ENCODE measurements at places on chromosomes 12 and 14. TPM values are rescaled to one million over a fixed set of nuclear protein-coding genes. Genes with fewer than 3 reads are reported as not detected.

DNA sequence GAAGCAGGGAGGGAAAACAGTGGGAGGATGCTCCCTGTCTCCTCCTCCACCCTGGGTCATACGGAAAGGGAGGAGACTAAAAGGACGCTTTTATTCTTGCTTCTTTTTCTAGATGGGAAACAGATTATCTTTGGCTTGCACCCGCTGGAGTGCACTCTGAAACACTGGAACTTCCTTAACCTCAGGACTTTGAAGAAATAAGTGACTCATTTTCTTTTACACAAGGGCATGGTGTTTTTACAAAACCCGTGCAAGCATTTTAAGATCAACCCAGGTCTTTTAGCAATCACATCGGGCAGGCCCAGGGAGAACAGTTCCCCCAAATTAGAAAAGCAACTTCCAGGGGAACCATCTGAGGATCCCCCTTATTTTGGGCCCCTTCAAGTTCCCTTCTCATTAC, 80.9 kb upstream of the TSPAN11 start:
- DNase-seq: no peak

- no peak for DNase-seq
Measured at GRCh38 chr14:103456167-103456835, 66.3 kb downstream of the CKB start.

GRCh38 chr14:31964490-31964889, 112.6 kb upstream of the ARHGAP5 start:
- DNase-seq: no peak

- no peak for DNase-seq
Measured at GRCh38 chr12:45568808-45569207, 160.7 kb upstream of the ARID2 start.

DNA sequence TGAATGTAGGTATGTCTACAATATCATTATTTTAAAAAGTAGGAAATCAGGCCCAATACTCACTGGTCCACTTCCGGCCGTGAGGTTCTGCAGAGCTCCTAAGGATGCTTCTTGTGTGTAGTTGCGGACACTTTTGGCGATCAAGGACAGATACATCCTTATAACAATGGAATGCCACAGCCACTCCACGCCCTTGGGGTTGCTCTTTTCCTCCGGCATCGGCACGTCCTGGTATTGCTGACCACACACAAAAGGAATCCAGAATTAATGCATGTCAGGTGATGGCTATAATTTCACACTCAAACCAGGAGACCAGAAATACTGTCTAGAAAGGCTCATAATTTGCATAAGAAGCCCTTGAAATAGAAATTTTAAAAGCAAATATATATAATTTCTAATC, 65.6 kb upstream of the YARS2 start:
- no peak for DNase-seq

DNA sequence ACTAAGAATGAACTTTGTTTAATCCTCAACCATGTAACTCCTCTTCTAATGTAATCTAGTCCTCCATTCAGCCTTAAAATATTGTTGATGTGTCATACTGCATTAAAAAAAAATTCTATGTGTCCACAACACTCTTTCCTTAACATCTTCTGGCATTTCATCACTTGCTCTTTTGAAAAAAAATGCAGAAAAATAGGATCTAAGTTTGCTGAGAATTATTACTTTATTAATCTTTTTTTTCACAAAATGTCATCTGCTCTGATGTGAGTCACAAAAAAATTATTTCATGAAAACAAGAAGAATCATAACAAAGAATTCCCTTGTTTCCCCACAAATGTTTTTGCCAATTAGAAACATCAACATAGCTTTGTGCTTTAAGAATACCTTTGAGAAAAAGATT, 410.1 kb upstream of the MGAT4C start:
- no peak for DNase-seq

DNA sequence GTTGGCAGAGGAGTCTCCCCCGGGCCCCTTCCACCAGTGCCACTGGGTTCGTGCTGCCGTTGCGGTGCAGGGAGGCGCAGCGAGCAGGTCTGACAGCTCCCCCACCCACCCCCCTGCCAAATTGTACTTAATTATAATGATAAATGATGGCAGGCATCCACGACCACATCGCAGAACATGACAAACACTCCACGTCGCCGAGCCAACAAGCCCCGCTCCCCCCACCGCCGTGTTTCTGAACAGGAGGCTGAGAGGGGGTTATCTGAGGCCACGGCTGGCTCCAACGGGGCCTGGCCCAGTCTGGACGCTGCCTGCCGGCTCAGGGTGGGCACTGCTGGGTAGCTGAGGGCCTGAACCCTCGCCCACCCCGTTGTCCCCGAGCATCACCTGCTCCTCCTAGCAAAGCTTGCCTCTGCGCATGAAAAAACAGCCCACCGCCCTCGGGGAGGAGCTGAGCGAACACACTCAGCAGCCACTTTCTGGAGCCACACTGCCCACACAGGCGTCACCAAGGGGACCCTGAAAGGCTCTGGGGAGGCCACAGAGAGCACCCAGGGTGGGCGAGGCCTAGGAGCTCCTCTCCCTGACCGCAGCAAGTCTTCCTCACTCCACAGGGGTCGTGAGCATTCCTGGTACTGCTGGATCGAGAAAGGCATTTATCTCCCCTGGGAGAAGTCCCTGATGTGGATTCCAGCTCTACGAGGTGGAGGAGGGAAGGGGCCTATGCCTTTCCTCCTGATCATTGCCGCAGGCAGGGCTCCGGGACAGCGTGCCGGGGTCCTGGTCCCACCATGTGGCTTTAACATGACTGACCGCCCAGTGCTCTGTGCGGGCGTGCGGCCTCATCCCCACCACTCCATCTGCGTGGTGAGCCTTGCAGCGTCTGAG, 35.4 kb upstream of the DIO3 start:
- no peak for DNase-seq

DIO2 gene
- 4.2 TPM for polyA plus RNA-seq

- no peak for DNase-seq
Measured at GRCh38 chr14:94769391-94770250, at the start of gene GSC. Gene GSC (minus strand): TSS chr14:94770113. CDS start chr14:94770015, 98 bp downstream.

GRCh38 chr14:75837151-75837787, 144.5 kb downstream of the TGFB3 start:
- no peak for DNase-seq

All from urinary bladder (tissue), 4 donors.